Stimulated activated CD4-positive, alpha-beta T cell treated with anti-CD3 and anti-CD28 coated beads, Interleukin-2, amount 100 ng/mL, for 24 hours (primary cell): ENCODE measurements at places on chromosomes 5 and 9.

GRCh38 chr5:42502613-42503470 is 79.6 kb downstream of the GHR start:
- no peak for DNase-seq

DNA sequence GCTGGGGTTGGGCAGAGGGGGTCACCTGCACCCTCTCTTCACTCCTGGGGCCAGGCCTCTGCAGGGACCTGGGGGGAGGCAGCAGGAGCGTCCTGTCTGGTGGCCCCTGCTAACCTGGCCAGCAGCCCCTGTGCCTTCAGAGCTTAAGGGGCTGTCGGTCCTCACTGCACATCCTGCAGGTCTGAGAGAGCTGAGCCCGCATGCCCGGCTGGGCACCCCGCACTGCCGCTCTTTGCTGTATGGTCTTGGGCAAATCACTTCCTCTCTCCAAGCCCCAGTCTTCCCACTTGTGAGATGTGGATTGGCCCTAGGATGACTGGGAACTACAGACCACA is 7.9 kb downstream of the FLT4 start:
- no peak for DNase-seq

- DNase-seq = no peak
Measured at GRCh38 chr5:16907270-16907669, 28.8 kb downstream of the MYO10 start.

- DNase-seq = no peak
Measured at GRCh38 chr5:109939116-109939682, 249.5 kb downstream of the MAN2A1 start.

GRCh38 chr5:177309351-177310191 is 2.1 kb downstream of the MXD3 start:
- DNase-seq = peak; percentile 79

DNA sequence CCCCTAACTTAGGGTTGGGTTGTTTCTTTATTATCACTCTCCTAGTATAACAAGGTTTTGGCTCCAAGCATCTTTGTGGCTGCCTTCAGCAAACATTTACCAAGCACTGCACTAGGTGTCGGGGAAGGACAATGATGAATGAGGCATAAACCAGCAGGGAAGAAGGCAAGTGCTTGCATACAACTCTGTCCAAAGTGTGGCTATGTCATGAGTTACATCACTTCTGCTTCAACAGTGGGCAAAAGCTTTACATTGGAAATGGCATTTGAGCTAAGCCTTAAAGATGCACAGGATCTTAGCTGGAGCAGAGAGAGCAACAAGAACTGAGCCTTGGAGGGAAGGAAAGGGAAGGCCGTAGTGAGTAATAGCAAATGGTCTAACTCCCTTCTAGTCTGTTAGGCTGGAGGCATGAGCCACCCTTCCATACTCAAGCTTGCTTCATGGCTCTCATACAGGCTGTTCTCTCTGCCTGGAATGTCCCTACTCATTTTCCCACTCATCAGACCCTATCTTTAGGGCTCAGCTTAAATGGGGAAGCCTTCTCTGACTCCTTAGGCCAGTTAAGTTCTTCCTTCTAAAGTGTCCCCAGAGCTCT is 121.8 kb downstream of the SEMA6A start:
- DNase-seq = no peak

DNA sequence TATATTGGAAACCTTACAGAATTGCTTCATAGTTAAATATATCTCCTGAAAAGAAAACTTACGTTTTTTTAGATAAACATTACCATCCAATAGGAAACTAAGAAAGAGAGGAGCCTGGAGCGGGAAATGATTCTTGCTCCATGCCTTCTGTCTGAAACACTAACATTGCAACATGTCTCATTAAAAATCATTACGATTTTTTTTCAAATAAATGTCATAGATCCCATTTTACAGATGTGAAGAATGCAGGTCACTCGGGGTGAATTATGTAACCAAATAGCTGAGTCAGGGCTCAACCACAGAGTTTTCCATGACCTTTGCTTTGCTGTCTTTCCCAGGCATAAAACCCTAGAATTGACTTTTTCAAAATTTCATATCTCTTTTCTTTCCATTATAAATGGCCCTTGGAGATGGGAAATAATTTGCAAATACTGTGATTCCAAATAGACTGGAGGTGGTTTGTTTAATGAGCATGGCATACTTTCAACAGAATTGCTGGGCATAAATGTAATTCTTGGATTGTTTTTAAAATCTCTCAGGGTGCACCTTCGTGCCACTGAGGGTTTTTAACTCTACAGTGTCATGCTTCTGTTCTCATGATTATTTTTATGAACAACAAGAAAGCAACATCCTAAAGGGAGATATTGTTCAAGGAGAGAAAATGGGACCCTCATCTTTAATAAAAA is 302.8 kb downstream of the EBF1 start:
- DNase-seq = no peak

DNA sequence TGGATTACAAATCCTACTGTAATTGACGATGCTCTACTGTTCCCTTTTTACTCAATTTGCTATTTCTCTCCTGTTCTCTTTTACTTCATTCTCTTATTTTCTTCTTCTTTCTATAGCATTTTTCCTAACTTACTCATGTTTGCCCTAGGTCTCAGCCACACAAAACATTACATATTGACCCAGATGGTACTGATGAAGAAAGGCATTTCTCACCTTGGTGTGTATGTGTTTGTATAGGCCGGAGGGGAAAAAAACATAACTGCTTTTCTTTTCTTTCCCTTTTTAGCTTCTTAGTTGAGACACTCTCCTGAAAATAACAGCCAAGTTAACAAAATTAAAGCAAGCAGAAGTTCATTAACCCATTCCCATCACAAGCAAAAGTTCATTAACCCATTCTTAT is 1019.8 kb upstream of the CDH18 start:
- DNase-seq = no peak

DNA sequence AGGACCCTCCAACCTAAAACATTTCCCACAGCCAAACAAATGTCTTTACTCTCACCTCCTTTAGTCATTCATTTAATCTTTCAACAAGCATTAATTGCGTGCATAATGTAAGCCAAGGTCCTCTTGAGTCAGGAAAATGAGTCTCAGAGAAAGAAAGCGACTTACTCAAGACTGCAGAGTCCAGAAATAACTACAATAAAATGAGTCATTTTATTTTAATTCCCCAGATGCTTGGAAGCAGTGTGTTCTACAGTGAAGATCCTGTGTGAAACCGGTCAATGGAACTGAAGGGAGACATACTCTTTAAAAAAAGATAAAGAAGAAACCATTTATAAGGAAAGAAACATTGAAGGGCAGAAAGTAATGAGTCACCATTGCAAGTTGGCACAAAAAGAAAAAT is 513.7 kb downstream of the CDK5RAP2 start:
- DNase-seq = no peak

- no peak for DNase-seq
Measured at GRCh38 chr5:78647838-78648358, 674 bp downstream of the LHFPL2 start.

DNA sequence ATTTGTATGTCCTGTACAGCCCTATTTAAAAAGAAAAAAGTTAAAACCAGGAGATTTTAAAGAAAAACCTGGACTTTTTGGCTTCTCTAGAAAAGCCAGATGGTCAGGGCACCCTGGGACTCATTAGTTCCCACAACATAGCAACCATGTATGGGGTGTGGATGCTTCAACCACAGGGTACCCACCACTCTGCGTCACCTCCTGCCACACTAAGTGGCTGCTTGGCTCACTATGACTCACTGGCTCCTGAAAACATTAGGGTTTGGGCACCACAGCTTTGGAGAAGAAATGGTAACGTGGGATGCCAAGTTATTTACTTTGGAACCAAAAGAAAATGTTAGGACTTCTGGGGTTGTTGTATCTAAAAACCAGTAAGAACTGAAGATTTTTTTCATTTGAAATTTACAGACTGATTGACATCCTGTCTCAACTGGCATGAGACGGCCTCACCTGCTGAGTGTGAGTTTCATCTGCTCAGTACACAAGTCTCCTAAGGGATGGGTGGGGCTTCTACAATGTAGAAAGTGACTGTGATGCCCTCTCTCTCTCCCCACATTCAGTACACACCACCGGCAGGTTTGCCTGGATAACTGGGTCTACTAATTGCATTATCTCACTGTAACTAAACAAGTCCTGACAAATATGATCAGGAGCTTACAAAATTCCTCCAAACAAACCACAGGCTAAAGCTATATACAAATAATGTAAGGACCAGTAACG is 103.9 kb downstream of the ESM1 start:
- peak; percentile 24 for DNase-seq

DNA sequence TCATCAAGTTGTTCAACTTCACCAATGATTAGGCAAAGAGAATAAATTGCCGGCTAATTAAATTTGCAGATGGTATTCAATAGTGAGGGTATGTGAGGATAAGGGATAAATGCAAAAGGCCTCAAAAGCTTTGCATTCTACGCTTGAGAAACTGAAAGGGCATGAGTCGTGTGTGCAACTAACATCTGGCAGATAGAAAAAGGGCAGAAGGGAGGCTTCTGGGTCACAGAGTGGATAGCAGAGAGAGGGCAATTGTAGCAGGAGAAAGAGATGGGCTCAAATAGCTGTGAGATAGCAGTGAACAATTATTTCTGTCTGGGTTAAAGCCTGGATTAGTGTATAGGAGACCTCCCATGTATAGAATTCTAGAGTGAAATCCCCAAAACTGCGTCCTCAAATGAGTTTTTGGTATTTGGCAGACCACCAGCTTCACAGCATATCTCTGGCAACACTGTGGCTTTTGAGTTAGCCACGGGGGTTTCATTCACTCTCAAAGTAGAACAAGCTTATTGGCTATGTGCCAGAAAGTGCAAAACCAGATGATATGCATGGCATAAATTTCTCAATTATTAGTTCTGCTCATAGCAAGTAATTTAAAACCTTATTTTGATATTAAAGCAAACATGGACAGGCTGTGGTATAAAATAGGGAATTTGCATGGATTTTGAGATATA is 586.3 kb downstream of the BRINP1 start:
- DNase-seq = no peak

DNA sequence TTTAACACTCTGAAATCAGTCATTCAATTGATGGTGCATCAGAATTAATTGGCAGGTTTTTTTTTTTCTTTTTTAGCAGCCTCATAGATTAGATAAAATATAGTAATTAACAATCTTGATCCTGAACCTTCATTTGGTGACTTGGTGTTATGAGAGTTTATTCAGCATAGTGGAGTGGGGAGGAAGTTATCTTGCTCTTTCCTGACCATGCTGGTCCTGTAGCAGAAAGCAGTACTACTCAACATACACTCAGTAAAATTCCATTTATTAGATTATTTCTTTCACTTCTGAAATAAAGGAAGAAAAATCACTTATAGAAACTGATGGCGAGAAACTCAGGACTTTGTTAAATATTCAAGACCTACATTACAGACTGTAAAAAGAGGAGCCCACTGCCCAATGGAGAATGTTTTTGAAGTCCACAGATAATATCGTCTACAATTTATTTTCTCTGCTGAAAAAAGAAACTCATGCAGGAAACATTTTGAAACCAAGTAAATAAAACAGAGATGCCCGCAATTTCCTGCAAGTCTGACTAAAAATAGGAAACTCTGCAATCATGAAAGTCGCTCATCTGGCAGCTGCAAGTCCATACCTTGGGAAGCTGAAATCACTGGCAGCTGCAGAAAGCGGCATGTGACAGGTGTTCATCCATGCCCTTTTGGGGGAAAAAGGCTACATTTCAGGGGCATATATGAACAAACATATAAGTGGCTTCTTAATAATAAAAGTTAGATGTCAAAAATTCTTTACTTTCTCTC is 233.2 kb upstream of the RFX3 start:
- peak; percentile 11 for DNase-seq

DNA sequence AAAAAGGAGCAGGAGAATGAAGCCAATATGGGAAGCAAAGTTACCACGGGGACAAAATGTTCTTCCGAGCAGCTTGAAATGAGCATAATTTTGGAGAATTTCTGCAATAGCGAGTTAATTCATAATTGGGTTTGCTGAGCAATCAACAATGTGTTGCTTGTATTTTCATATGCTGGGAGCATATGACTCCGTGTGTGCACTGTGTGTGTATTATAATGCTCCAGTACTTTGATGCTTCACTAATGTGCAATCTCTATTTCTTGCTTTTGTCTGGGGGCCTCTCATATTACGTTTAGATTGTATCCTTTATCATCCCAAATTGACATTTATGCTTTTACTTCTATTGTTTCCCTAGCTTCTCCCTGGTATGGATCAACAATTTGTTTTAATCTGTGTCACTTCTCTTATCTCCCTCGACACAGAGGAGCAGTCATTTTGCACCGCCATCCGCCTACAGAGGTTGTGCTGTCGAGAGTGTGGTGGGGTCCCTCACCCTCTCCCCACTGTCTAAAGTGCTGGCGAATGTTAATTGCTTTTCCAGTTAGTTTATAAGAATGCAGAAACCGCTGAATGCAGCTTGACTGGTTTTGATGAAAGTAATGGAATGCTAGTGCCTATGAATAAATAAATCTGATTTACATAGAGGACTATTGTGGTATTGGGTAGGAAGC is 372.5 kb upstream of the WWC1 start:
- DNase-seq = no peak

GRCh38 chr9:115013998-115014397 is 83.6 kb upstream of the TNFSF8 start:
- peak; percentile 79 for DNase-seq

GRCh38 chr5:73896097-73896496 is 270.1 kb downstream of the ARHGEF28 start:
- no peak for DNase-seq

DNA sequence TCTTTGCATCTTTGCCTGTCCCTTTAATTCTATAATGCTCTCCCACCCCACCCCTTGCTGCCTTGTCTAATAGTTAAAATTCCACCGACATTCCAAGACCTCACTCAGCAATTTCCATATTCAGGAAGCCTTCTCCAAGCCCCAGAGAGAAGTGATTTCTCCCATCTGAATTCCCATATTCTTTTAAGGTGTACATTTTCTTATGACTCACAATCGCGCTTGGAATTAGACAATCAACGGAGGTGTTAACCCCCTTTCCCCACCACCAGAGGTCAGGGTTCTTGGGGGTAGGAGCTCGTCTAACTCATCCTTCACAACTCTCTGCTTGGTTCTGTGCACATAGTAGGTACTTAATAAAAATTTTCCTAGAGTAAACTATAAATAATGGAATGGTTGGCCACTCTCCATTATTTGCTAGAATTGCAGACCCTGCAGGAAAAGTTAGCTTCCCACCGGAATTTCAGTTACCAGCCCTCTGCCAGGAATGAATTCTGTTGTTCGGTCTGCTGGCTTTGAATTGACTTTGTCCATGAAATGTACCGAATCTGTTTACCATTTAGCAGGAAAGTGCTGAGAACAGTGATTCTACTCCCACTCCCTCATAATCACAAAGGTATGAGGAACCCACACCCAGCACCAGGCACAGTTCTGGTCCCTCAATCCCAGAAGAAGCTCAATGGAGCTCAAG is 5.0 kb downstream of the KCNIP1 start:
- no peak for DNase-seq

DNA sequence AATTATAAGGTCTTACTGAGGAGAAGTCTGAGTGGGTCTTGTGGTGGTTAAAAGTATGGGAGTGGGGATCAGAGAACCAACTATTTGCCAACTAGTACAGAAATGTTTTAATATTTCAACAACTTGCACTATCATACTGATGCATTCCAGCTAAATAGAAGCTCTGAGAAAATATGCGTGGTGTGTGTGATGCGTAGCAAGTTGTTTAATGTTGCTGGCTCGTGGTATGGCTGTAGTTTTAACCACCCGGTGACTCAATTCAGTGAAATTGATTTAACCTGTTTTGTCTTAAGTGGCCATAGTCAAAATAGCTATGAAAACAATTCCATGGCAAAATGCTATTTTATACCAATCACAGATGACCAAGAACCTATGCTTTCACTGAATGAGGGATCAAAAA is 176.5 kb upstream of the SLC24A2 start:
- no peak for DNase-seq
